ENCODE measurements at places on chromosomes 5 and 9.
A peak's percentile ranks its signal among the peaks of the same experiment; 100 is the strongest.

DNA sequence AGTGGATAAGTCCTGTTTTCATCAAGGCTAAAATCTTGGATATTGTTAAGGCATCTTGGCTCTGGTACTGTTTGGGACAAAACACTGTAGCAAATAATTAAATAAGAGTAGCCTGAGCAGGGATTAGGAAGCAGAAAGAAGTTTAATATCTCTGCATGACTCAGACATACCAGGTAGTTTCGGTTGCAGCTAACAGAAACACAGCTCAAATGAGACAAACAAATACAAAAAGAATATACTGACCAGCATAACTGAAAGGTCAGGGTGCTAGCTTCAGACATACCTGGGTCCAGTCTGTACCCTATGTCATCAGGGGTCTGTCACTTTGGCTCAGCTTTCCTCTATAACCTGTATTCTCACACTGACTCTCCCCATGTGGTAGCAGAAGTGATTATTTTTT lies 156.4 kb upstream of the MAP3K1 start:
- DNase-seq = no peak

DNA sequence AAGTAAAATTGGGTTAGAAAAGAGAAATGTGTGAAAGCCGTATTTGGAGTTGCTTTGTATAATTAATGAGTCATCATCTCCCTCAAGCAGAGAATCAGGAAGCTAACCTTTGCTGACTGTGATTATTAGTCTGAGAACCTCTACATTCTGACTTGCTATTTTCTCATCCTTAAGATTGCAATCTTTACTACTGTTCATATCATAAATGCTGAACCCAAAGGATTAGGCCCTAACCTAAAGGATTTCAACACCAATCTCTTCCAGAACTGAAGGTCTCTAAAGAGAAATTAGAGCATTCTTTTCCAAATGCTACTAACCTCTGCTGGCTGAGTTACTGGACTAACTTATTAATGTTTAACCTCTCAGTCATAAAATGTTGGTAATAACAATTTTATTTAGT lies 538.1 kb upstream of the MEF2C start:
- peak; percentile 42 for DNase-seq

DNA sequence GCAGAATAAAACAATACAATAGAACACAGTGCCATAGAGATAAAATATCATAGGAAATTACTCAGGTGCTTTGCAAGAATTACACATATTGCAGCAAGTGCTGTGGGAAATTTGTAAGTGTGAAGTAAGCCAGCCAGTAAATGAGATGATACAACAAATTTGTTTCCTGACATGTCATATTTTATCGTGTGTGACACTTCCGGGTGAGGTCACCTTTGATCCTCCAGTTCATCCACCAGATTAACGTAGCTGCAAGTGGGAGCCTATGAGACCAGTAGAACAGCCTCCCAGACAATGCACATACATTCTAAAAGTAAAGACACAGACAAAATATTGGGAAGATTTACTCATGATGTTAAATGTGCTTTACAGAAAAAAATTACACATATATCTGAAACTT lies 72.2 kb downstream of the PRDM9 start:
- DNase-seq = no peak

- DNase-seq = peak; percentile 8
Observed at GRCh38 chr5:76016258-76016657, 66.9 kb upstream of the SV2C start.

- peak; percentile 92 for DNase-seq
Observed at GRCh38 chr5:137743031-137743640, 7.2 kb upstream of the KLHL3 start.

DNA sequence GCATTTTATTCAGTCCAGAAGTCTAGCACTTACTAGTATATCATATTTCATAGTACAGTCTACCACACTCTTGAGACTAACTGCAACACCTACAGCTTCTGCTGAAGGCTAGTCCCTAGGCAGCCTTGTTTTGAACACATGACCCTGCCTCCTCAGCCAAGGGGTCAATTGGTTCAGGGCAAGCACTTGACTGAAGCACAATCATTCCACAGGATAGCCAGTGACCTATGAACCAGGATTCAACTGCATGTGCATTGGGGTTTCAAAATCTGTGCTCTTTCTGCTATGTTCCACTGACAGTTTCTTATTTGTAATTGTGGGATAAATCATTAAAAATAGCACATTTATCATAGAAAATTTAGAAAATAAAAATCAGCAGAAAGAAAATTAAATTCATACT lies 186.8 kb downstream of the TMEM161B start:
- DNase-seq = no peak

DNA sequence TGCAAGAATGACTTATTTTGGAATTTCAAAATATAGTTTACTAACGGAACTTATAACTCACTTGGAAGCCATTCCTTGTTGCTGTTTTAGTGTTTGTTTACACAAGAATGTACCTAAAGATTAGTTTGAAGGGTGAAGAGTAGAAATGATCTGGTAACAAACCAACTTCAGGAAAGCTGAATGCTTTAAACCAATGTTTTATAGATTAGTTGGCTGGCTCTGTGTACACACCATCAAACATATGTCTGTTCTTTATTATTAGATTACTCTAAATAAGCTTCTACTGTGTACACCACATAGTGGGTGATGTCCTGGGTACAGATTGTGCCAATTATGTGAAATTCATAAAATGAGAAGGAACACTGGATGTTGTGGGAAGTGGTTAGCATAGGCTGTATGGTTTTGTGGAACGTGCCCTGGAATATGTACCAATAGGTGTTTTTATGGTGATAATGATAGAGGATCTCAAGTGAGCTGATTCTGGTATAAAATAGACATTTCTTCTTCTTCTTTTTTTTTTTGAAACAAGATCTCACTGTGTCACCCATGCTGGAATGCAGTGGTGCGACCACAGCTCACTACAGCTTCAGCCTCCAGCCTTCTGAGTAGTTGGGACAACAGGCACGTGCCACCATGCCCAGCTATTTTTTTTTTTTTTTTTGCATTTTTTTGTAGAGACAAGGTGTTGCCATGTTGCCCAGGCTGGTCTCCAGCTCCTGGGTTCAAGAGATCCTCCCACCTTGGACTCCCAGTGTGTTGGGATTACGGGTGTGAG lies 109.3 kb upstream of the DHFR start:
- no peak for DNase-seq

- no peak for DNase-seq
Observed at GRCh38 chr5:6480133-6481051, 31.7 kb downstream of the UBE2QL1 start.

- no peak for DNase-seq
Observed at GRCh38 chr9:114026335-114026734, 51.8 kb downstream of the AMBP start.

- no peak for DNase-seq
Observed at GRCh38 chr5:67494186-67494855, 297.7 kb upstream of the CD180 start.

GRCh38 chr5:71810471-71811195 lies 91.6 kb downstream of the CARTPT start:
- DNase-seq = no peak

GRCh38 chr5:93425096-93425495 lies 155.9 kb downstream of the NR2F1-AS1 start:
- no peak for DNase-seq

DNA sequence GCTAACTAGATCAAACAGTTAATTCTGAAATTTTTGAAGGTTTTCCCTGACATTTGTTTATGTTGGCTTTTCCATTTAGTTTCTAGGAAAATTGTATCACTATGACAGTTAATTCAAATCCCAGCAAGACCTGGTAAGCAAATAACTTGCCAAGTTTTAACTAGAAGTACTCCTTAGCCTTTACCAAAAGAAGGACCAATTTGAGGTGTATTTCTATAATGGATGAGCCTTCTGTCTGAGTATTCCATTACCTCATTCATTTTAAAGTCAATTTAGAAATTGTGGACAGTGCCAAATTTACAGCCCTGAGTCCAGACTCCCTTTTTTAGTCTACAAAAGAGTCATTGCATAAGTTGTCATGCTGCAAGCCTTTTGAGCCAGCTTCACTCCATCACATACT lies 687.6 kb downstream of the CETN3 start:
- no peak for DNase-seq

GRCh38 chr9:25517701-25518100 lies 160.5 kb downstream of the TUSC1 start:
- no peak for DNase-seq

- no peak for DNase-seq
Observed at GRCh38 chr5:60333005-60333571, 366.9 kb downstream of the DEPDC1B start.

DNA sequence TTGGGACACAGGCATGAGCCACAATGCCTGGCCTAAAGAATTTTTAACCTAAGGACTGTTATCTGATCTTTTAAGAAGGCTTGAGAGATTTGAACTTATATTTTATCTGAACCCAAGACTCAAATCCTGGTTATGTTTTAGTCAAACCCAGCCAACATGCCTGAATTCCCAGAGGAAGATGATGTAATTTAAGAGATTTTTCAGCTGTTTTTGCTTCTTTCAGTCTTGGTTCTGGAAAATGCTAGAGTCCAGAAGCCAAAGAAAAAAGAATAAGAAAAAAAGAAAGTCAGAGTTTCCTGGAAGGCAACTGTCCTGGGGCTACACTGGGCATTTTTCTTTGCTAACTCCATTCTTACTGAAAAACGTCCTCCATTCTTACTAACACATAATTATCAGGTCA lies 85.8 kb downstream of the SNX18 start:
- DNase-seq = no peak

DNA sequence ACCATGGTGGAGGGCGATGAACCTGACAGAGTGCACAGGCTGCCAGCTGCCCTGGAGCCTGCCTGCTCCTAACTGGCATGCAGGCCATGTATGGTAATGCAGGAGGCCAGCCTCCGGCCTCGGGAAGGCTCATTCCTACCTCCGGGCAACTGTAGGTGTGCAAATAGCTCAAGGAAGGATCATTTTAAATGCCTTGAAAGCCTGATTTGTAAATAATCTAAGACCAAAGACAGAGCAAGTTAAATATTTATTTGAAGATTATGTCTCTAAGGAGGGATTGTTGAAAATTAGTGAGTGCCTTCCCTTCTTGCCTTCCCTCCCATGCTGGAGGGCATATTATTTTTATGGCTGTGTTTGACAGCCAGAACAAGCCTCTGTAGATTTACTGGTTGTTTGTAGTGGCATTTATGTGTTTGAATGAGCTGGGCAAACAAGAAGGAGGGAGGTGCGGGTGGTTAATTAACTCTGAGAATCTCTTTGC lies 285.7 kb upstream of the TUT7 start:
- DNase-seq = no peak

- no peak for DNase-seq
Observed at GRCh38 chr5:116964438-116964837, 389.8 kb upstream of the SEMA6A start.

DNA sequence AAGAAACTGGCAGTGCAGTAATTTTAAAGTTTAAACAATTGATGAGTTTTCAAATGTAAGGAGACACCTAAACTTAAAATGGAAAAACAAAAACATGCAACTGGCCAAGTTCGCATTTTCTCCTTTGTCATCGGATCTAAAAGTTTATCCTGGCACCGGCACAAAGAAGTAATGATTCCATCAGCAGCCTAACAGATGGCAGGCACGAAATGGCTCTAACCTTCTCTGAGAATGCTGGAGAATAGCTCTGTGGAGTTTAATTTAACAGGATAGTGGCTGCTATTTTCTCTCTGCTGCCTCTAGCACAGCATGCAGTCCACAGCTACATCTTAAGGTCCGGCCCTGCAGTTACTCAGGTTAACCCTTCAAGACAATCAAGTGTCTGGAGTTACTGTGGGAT lies 82.2 kb downstream of the PRELID2 start:
- DNase-seq = no peak

GRCh38 chr5:51846015-51846414 lies 462.8 kb downstream of the ISL1 start:
- no peak for DNase-seq

DNA sequence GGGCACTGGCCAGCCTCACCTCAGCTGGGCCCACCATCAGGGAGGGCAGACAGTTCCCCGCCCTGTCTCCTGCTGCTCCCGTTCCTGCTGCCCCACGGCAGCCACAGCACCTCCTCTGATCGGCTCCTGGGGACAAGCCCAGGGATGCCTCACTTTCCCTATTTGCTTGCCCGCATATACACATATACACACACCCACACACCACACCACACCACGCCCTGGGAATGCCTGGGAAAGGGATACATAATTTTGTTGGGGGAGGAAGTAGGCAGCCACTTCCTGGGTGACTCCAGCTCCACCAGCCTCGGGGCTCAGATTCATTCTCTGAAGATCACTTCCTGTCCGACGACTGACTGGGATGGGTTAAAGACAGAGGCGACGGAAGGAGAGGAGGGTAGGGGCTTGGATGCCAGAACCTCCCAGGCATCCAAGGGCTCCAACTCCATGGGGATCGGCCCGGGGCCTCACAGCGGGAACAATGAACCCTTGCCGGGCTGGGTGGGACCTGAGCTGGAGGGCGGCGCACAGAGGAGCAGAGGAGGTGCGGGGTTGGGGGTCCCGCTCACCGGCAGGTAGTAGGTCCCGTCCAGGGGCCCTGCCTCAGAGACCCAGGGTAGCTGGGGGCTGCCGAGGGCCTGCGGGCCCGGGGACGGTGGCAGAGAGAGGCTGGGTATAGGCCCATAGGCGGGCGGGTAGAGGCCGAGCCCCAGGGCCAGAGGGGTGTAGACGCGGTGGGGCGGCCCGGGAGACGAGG lies 2.0 kb upstream of the MZB1 start:
- no peak for DNase-seq
